ENCODE measurements at places on chromosomes 5 and 9.
A peak's percentile ranks its signal among the peaks of the same experiment; 100 is the strongest.

DNA sequence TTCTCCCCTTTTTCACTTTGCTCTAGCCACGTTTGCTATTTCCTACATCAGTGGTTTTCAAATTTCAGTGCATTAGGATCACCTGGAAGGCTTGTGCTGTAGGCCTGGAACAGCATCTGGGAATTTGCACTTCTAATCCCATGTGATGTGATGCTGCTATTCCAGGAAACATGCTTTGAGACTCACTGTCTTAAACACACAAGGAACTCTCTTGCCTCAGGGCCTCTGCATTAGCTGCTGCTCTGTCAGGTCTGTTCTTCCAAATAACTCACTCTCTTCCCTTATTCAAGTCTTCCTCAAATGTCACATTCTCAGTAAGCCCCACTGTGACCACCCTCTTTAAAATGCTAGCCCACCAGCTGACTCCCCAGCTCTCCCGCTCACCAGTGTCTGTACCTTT, 204.0 kb downstream of the DNAH5 start:
- peak; percentile 48 for DNase-seq

DNA sequence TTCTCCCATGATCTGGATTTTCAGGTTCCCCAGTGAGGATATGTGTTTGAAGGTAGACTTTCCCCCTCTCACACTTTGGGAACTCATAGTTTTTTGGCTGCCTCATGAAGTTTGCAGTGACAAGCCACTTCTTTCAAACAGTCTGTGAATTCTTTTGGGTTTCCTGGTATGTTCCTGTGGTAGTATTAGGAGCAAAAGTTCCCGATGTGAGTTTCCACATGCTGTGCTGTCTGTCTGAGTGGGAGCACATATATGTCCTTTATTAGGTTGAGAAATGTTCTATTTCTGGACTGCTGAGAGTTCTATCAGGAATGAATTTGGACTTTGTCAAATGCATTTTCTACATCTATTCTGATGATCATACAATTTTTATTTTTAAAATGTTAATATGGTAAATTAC, 273.2 kb upstream of the TARS1 start:
- no peak for DNase-seq

- no peak for DNase-seq
Observed at GRCh38 chr5:142605611-142606010, 80.3 kb downstream of the FGF1 start.

DNA sequence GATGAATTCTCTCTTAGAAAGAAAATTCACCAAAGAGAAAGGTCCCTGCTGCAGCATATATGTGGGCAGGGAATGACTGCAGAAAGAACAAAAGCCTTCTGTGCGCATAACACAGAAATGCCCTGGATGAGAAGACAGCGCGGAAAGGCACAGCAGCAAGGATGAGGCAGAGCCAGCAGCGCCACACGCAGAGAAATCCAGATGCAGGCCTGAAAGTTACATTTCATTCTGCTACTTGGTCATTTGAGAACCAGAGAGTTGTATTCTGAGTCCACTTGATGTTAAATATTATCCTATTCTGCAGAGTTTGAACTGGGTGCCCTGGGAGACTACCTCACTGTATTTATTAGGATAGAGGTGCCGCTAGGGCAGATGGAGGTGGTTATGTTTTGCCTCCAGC, 68.5 kb downstream of the GLDC start:
- DNase-seq, result no peak

GRCh38 chr9:92770360-92770995, 5.8 kb upstream of the BICD2 start:
- peak; percentile 99 for DNase-seq

DNA sequence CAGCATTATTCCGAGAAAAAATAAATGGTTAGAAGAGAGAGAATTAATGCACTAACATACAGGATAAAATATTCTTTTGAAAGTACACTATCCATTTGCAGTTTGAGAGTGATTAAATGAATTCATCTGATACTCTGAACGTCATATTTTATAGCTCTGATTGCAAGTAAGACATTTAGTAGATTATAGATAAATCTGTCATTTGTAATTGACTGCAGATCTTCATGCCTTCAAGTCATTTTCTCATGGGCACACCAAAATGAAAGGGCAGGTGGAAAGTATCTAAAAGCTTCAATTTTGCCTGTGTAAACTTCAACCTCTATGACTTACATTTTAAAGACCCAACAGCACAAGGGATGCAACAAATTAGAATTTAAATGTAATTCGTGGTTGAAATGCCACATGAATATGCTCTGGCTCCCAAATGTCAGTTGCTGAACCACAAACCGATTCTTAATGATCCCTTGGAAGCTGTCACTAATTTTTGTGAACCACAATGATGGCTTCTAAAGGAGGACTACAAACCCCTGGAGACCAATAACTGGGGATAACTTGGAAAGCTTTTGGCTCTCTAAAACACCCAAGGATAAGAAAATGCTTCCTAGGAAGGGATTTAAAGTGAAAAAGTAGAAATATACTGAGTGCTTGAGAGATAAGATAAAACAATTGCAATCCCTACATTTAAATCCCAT, 3.9 kb downstream of the TYRP1 start:
- DNase-seq, result no peak

DNA sequence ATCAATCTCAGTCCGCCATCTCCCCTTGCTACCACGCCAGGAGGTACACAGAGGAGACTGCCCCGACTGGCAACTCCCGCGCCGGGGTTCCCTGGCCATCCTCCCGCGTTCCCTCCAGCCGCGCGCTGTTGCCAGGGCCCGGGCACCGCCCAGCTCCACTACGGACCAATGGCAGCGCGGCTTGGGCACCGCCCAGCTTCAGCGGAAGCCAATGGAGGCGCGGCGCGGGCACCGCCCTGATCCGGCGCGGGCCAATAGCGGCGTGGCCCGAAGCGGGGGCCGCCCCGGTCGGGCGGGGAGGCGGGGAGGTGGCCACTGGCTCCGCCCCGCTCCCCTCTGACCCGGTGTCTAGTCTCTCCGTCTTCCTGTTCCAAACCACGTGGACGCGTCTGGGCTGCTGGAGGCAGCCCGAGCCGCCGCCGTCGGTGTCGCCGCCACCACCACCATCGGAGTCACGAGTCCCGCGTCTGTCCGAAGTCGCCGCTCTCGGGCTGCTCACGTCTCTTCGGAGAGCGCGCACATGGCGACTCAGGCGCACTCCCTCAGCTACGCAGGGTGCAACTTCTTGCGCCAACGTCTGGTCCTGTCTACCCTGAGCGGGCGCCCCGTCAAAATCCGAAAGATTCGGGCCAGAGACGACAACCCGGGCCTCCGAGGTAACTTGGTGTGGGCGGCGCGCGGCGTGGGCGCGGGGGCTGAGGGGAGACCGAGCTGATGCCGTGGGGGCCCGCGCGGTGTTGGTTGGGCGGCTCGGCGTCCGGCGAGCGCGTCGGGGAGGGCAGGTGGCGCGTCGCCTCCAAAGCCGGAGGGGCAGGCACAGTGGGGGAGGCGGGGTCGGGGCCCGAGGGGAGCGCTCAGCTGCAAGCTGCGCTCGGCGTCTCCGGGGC, at the start of gene RCL1:
TSS of gene RCL1 (plus strand) at position 373 of the 887 bp plus-strand sequence. CDS start at position 521, 148 bp downstream.
- peak; percentile 87 for DNase-seq

GRCh38 chr5:43926923-43927322, 323.9 kb downstream of the NNT start:
- no peak for DNase-seq

DNA sequence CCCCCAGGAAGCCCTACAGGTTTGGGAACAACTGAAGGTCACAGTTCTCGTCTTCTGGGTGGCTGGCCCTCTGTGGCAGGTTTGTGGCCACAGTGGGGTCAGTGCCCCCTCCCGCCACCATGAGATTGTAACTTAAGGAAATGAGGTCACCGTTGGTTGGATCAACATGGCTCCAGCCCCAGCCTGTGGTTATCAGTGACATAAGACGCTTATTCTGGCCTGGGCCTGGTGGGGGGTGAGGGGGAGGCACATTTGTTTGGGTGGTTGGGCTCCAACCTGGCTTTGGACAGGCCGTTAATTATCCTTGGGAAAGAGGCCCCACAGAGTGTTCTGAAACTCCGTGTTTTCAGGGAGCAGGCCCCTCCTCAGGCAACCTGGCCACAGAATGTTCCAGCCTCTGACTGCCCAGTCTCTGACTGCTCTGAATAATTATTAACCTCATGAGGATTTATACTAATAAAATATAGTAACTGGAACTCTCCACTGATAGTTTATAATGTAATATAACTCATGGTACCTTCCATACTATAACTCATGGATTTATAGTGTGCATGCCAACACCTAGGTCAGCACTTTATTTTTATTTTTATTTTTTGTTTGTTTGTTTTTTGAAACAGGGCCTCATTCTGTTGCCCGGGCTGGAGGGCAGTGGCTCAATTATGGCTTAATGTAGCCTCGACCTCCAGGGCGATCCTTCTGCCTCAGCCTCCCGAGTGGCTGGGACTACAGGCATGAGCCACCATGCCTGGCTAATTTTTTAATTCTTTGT, 58.0 kb upstream of the RPL26L1 start:
- DNase-seq, result no peak

- no peak for DNase-seq
Observed at GRCh38 chr9:137278721-137279711, 1.5 kb downstream of the TOR4A start.

DNA sequence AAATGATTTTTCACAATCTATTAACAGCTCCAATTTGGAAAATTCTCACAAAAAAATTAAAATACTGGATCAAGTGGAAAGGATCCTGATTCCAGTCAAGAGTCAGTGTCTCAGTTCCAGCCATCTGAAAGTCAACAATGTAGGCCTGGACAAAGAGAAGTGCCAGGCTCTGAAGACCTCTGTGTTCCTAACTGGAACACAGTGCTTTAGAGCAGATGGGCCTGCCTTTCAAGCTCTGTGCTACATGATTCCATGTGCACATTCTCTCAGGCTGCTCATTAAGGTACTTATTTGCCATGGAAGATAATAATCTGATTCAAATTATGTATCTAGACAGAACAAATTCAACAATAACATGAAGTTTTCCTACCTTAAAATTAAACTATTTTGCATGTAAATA, 30.2 kb upstream of the ALDH1A1 start:
- no peak for DNase-seq

DNA sequence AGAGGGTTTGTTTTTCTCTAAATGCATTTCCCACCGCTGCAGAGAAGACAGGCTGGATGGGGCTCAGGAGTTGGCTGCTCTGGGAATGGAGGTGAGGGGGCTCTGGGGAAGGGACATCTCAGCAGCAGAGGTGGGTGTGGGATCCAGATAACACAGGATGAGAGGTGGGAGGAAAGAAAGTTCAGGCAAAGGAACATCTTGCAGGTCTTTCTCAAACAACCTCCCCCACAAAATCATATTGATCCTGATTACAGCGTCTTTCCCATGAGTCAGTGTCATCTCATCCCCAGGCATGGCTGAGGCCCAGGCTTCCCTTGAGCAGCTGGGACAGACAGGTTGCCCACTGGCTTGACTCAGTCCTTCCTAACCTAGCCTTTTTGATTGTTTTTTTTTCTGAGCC, 11.3 kb upstream of the ACSL6 start:
- no peak for DNase-seq

GRCh38 chr9:125932012-125932411, 184.8 kb downstream of the PBX3 start:
- peak; percentile 97 for DNase-seq

DNA sequence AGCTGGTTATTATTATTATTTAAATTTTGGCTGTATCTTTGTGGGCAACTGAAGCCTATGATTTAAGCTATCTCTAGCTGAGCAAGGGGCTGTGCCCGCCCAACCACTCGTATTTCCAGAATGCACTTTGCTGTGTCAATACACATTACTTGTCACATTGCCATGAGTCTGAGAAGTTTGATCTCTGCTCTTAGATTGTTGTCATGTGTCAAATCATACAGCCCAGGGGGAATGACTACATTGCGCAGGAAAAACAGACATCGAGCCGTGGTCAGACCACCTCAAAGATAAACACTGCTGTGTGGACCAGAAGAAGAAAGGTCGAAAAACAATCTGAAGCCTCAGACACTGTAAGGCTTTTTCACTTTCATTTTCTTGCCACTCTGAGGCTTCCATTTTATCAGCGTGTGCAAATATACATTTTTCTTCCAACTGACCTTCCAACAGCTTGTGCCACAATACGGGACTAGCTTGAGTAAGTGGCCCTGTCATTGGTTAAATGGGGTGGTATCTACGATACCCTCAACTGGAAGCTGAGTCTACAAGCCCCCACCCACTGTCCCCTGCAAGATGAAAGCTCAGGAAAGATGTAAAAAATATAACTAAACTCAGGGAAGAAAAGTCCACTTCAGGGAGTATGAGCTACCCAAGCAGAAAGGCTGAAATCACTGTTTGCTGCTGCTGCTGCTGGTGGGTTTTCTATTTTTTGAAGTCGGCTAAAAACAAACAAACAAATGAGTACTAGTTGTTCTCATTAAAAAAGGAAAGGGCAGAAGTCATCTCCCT, 603.0 kb downstream of the BNC2 start:
- no peak for DNase-seq

DNA sequence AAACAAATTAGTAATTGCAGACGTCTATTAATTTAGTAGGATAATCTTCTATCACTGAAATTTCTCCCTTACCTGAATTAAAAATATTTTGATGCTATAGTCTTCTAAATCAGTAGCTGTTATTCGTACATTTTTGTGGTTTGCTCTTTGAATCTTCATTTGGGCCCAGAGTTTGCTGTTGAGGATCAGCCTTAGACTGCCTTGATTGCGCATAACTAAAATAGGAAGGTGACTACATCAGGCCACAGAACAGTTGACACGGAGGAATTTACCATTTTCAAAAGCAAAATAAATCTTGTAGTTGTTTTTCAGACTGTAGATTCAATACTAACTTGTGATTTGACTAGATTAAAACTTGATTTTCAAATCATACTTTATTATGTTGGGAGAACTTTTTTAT, 11.8 kb upstream of the NADK2 start:
- DNase-seq, result no peak

- DNase-seq, result no peak
Observed at GRCh38 chr5:135761746-135762145, 72.7 kb upstream of the SLC25A48 start.

DNA sequence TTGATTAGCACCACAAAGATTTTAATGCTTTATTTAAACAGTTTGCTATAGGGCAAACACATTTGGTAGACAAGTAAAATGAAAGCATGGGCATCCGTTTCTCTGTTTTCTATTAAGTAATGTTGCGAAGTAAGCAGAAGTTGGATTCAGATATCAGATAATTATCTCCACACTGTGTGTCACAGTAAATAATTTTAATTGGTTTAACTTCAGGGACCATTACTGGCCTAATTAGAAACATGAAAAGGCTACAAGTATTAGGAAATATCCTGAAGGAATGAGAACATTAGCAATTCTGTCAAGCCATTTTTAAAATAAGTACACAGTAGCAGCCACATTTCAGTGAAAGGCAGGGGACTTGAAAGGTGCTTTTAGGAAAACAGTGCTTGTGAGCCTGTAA, 975.4 kb downstream of the NR2F1-AS1 start:
- no peak for DNase-seq

- DNase-seq, result peak; percentile 15
Observed at GRCh38 chr5:136424835-136425584, 59.7 kb upstream of the TRPC7 start.

GRCh38 chr9:69385581-69386033, 60.6 kb downstream of the ENTREP1 start:
- DNase-seq, result peak; percentile 43

GRCh38 chr5:72145348-72145747, 38.1 kb downstream of the MAP1B start:
- DNase-seq, result no peak

DNA sequence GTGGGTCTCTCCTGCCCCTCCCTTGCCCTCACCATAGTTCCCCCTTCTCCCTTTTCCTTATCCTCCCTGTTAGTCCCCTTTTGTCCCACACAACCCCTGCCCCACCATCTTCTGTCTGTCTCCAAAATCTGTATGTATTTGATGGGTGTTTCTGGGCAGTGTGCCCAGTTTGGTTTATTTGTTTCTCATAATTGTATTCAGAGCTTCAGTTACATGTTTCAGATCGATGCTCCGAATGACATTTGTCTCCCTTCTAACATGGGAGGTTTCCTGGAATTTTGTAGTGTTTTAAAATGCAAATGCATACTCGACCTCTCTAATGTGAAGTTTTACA, 22.2 kb downstream of the FBXL7 start:
- no peak for DNase-seq

Data from foreskin keratinocyte (primary cell).